WTC11 (cell line): ENCODE measurements at places on chromosomes 2 and 18. TPM values are rescaled to one million over a fixed set of nuclear protein-coding genes. Genes with fewer than 3 reads are reported as not detected.

The TEX261 gene
- total RNA-seq: 15.2 to 18.3 TPM (median 17.0 TPM) in 3 replicates

The EPB41L3 gene
- total RNA-seq: 20.1 to 20.6 TPM (median 20.1 TPM) in 3 replicates

The PSMA8 gene
- total RNA-seq: not detected in 3 replicates

The LIPG gene
- total RNA-seq: 5.5 to 6.8 TPM (median 6.1 TPM) in 3 replicates

The UNC50 gene
- total RNA-seq: 26.7 to 32.8 TPM (median 29.6 TPM) in 3 replicates

DNA sequence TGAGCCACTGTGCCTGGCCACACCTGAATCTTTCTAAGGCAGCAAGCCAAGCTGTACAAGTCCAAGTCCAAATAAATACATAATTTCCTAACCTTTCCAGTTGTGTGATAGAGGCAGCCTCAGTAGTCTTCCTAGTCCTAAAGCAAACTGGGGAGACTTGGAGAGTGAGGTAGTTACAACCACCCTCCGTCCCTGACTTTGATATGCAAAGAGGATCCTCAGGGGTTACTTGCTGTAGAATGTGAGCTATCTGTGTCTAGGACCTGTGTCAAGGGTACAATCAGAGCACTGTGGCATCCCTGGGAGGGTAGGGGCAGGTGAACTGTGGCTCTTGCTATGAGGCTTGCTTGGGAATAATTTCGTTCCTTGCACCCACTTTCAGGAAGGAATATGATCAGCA is 28.3 kb upstream of the KCNG3 start:
- no peak for DNase-seq

DNA sequence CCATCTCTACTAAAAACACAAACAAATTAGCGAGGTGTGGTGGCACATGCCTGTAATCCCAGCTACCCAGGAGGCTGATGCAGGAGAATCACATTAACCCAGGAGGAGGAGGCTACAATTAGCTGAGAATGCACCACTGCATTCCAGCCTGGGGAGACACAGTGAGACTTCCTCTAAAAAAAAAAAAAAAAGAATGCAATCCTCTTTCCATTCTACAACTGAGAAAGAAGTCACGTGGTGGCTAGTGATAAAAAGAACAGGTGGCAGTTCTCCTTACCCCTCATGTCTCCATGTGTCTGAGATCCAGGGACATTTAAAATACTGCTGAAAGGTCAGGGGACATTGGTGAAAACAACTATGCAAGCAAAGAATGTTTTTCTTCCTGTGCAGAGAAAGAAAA is 24.4 kb upstream of the GPR39 start:
- peak; percentile 17 for DNase-seq

DNA sequence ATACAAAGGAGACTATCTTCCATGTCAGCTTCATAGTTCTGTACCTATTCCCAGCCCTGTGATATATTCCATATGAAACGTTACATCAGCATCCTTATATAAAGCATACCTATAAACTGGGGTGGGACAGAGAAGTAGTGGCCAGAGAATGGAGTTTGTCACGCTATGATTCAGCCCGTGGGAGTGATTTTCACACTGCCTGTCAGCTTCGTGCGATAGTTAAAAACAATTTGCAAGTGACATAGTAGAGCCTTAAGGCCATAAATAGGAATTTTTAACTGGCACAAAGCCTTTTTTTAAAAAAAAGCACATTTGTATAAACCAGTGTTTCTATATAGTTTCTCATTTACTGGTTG is 30.2 kb downstream of the PKP4 start:
- DNase-seq: no peak

- DNase-seq: no peak
These were observed 102.9 kb downstream of the KLHL29 start for GRCh38 chr2:23487735-23488492.

- no peak for DNase-seq
These were observed 49.5 kb upstream of the FZD5 start for GRCh38 chr2:207819021-207819797.

- no peak for DNase-seq
These were observed 32.2 kb upstream of the CREB1 start for GRCh38 chr2:207497596-207497995.

DNA sequence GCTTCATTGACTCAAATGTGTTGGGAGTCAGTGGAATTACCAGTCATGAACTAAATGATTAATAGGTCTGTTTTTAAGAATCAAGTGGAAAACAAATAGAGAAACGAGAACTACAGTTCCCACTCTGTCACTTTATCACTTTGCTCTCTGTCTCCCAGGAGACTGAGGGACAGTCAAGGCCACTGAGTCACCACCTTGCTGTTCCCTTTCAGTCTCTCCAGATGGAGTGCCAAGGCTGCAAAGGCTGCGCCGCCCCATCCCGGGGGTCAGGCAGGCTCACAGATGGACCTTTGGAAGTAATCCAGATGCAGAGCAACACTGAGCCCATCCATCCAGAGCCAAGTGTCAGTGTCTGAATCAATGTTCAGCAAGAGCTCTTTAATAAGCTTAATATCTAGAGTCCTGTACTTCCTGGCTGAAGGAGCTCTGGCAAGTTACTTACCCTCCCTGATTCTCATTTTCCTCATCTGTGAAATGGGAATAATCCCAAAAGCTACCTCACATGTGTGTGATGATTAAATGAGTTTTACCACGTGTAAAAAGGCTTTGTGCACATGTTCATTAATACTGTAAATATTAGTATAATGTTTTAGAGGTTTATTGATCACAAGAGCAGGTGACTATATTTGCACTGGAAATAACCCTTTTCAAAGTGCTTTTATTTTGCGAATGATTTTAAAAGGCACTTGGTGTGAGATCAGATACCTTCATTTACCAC is 43.0 kb upstream of the EFEMP1 start:
- no peak for DNase-seq

DNA sequence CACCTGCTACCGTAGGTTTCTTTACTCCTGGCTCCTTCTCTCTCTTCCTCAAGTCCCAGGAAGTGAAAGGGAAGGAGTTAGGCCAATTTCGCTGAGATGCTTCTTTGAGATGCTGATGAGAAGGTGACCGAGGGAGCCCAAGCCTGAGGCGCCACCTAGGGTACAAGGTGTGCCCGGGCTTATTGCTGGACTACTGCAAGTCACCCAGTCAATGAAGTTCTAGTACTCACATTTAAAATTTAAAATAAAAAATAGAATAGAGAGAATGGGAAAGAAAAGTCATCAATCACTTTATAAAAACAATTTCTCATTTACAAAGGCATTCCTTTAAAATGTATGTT is 45.3 kb downstream of the ACAA2 start:
- peak; percentile 80 for DNase-seq
